Lower lobe of right lung (tissue), 2 donors: ENCODE measurements at places on chromosomes 2 and 18. TPM values are rescaled to one million over a fixed set of nuclear protein-coding genes. Genes with fewer than 3 reads are reported as not detected.

CTAGE1 gene
- not detected for total RNA-seq

- H3K27me3 ChIP-seq, result peaks cover 19% of the 10 kb centered on the region
Measured at GRCh38 chr2:109133746-109134145, 4.7 kb downstream of the SH3RF3 start.

DCDC2C gene
- total RNA-seq, result not detected

DNA sequence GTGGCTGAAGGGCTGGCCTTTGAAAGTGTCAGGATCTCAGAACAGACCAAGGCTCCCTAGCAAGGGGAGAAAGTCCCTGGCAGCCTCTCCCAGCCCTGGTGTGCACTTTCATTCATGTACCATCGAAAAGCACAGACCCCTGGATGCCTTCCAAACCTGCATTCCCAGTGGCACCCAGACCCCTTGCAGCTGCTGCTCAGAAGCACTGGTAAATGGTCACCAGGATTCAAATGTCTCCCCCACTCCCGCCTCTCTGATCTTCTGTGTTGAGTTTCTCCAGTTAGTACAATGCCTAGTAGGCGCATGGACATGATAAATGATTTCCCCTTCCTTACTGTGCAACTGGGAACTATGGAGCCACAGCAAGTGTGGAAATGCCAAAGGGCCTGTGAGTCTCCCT lies 180.0 kb downstream of the GLI2 start:
- no peak overlapping the region for H3K27ac ChIP-seq
- no peaks in the 10 kb centered on the region for H3K36me3 ChIP-seq
- H3K27me3 ChIP-seq, result peaks cover 6% of the 10 kb centered on the region
- H3K4me1 ChIP-seq, result peaks cover 46% of the 10 kb centered on the region
- H3K4me3 ChIP-seq, result no peak overlapping the region
- DNase-seq, result peak; percentile 32

CTLA4 gene
- total RNA-seq, result 0.86 TPM

GRCh38 chr2:26356111-26356510 lies 9.5 kb upstream of the ADGRF3 start:
- no peaks in the 10 kb centered on the region for H3K36me3 ChIP-seq
- no peaks in the 10 kb centered on the region for H3K4me1 ChIP-seq
- no peak overlapping the region for H3K27ac ChIP-seq
- H3K4me3 ChIP-seq, result no peak overlapping the region
- no peak for DNase-seq
- no peaks in the 10 kb centered on the region for H3K27me3 ChIP-seq

DNA sequence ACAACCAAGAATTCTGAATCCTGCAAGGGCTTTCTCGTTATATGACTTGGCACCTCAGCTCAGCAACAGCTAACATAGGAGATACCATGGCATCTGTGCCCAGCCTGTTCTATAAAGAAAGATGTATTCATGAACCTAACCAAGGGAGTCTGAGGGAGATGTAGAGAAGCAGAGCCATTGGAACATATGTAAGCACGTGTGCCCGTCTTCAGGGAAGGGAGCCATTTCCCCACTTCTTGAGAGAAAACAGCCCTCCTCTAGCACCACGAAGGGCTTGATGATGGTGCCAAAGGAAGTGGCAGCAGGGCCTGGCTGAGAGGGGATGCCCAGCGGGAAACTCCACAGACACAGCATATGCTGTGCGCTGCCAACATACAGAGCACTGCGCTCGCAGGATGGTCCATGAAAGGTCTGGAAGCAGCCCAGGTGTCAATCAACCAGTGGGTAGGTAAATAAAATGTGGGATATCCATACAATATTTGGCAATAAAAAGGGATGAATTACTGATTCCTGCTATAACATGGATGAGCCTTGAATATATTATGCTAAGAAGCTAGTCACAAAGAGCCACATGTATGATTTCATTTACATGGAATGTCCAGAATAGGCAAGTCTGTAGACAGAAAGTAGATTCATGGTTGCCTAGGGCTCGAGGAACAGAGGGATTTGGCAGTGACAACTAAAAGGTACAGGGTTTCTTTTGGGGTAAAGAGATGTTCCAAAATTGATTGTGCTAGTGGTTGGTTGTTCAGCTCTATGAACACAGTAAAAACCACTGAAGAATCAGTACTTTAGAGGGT lies 16.1 kb downstream of the TMEM247 start:
- no peaks in the 10 kb centered on the region for H3K27me3 ChIP-seq
- DNase-seq, result no peak
- peaks cover 6% of the 10 kb centered on the region for H3K4me1 ChIP-seq
- no peak overlapping the region for H3K27ac ChIP-seq
- no peak overlapping the region for H3K4me3 ChIP-seq
- no peaks in the 10 kb centered on the region for H3K36me3 ChIP-seq

DNA sequence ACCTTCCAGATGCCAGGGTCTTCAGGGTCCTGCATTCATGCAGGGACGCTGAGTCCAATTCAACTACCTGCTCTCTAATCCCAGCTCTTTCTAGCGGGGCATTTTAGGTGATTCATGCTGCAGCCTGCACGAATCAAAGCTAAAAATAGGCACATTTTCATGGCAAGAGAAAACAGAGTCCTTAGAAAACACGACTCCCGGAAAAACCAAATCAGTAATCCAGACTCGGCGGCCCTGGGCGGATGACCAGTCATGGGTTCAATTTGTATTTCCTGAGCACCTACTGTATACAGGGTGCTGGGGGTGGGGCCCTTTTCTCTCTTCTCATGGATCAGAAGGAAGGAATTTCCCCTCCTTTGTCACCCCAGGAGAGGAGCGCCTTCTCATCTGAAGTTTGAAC lies 64.4 kb downstream of the LONRF2 start:
- no peak overlapping the region for H3K27ac ChIP-seq
- H3K4me1 ChIP-seq, result peaks cover 8% of the 10 kb centered on the region
- no peaks in the 10 kb centered on the region for H3K36me3 ChIP-seq
- H3K4me3 ChIP-seq, result no peak overlapping the region
- DNase-seq, result no peak

SFTPB gene
- 12,584 TPM for total RNA-seq

DNA sequence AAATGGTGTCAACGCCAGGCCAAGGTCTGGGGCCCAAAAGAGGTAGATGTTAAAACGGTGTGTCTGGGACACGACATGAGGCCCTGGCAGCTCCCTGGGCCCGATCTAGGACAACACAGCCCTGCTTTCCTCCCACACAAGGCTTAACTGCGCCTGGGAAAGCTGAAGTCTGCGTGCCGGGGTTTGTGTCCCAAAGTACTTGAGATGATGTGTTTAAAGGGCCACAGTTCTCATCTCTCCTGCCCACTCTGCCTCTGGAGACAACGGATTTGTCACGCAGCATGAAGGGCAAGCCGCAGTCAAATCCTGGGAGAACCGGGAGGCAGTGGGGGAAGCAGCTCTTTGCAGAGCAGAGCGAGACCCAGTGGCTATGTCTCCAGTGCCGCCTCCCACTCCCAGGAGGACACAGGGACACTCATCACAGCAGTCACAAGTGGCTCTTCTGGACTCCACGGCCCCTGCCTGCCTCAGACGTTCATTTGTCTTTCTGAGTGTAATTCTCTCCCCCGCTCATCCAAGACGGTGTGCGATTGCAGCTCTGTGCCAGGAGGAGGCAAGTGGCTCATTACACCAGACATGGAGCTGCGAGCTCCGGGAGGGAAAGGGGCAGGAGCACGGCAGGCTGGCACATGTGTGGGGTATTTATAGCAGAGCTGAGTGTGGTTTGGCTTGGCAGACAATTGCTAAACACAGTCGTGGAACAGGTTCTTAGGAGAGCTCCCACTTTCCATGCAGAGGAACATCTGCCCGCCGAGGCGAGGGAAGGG lies 57.7 kb upstream of the SEMA4C start:
- H3K4me1 ChIP-seq, result peaks cover 7% of the 10 kb centered on the region
- peak; percentile 65 for DNase-seq
- H3K36me3 ChIP-seq, result no peaks in the 10 kb centered on the region

OTOF gene
- 0.35 TPM for total RNA-seq

DNA sequence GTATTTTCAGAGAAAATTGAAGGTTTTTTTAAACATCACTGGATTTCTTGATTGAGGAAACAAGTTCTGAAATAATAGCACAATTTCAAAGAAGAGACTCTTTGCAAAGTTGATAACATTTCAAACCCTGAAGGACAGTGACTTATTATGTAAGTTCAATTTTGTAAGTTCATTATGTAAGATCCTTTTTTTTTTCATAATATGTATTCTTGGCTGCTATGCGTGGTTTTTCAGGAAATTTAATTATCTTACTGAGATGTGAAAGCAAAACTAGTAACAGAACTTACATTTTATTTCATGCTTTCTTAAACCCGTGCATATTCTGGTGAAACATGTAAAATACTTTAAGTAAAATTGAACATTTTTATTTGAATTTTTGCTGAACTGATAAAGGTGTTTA lies 65.4 kb downstream of the RIF1 start:
- H3K27me3 ChIP-seq, result no peaks in the 10 kb centered on the region
- no peaks in the 10 kb centered on the region for H3K4me1 ChIP-seq
- H3K27ac ChIP-seq, result no peak overlapping the region
- DNase-seq, result no peak
- no peak overlapping the region for H3K4me3 ChIP-seq

- H3K36me3 ChIP-seq, result no peaks in the 10 kb centered on the region
- DNase-seq, result no peak
- H3K4me3 ChIP-seq, result no peak overlapping the region
Measured at GRCh38 chr2:240704651-240705050, 13.0 kb downstream of the AQP12A start.

CREG2 gene
- total RNA-seq, result not detected

- no peaks in the 10 kb centered on the region for H3K36me3 ChIP-seq
- no peak for DNase-seq
- no peaks in the 10 kb centered on the region for H3K27me3 ChIP-seq
- H3K27ac ChIP-seq, result no peak overlapping the region
- H3K4me3 ChIP-seq, result no peak overlapping the region
Measured at GRCh38 chr2:12463189-12463588, 253.5 kb upstream of the TRIB2 start.

DNA sequence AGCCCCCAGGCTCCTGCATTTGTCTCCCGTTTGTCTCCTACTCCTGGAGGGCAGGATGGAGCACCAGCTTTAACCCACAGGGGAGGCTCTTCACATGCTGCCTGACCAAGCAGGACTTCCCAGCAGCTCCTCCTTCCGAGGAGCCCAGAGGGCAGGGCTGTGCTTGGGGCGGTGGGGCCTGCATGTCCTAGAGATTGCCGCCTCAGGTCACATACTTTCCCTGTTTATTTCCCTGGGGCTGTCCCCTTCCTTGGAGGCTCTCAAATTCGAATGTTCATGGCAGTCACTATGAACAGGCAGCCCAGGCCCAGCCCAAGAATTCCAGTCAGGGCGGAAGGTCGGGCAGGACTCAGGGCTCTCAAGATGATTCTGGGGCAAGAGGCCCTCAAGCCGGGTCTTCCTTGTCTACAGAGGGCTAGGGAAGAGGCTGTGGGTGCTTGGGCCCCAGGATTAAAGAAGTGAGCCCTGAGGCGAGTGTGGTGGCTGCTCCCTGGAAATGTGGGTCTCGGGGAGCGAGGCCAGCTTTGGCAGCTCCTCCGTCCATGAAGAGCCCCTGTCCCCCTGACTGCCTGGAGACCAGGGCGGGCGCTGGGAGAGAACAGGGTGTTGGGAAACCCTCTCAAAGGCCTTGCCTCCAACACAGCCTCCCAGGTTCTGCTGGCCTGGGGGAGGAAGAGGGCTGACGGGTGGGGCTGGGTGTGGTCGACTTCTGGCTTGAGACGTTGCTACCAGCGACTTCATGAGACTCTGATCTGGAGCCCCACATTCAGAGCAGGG lies 48.9 kb upstream of the HPCAL1 start:
- no peak overlapping the region for H3K4me3 ChIP-seq
- H3K27me3 ChIP-seq, result no peaks in the 10 kb centered on the region
- H3K4me1 ChIP-seq, result peaks cover 9% of the 10 kb centered on the region
- DNase-seq, result peak; percentile 58
- no peaks in the 10 kb centered on the region for H3K36me3 ChIP-seq

DNA sequence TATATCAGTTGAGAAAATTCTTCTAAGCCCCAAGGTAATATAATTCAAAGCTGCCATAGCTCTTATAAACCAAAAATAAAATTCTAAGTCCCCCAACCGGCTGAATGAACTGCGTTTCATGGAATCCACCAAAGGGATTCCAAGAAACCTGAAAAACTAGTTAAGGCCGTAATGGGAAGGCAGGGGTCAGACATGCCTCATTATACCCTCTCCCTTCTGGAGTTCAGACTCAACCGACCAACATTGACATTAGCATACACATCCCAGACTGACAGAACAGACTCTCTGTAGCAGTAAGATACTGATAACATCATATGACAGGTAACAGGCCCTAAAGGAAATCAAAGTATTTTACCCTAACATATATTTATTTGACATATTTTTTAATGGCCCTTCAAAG lies 31.4 kb upstream of the PHLPP1 start:
- H3K27me3 ChIP-seq, result no peaks in the 10 kb centered on the region
- H3K4me3 ChIP-seq, result no peak overlapping the region
- no peak overlapping the region for H3K27ac ChIP-seq
- H3K36me3 ChIP-seq, result no peaks in the 10 kb centered on the region
- no peaks in the 10 kb centered on the region for H3K4me1 ChIP-seq

DNA sequence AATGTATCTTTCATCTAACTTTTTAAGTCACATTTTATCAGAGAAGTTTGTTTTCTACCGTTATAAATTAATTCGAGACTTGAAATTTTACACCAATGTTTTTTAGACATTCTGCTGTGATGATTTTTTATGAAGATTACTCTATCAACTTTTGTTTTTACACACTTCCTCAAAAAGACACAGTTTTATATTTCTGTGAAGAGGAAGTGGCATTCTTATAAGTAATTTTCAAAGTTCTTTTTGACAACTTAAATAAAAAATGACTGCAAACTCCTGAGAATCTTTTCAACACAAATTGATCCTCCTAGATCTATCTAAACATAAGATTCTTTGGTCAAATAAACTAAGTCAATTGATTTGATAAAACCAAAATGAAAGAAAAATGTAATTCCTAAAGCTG lies 13.7 kb downstream of the ANKRD44 start:
- no peaks in the 10 kb centered on the region for H3K27me3 ChIP-seq
- H3K27ac ChIP-seq, result peak overlapping the region; percentile 6
- H3K4me1 ChIP-seq, result peaks cover 66% of the 10 kb centered on the region
- no peak for DNase-seq

SPATA3 gene
- not detected for total RNA-seq

GRCh38 chr2:14756122-14756541 lies 123.6 kb downstream of the LRATD1 start:
- no peaks in the 10 kb centered on the region for H3K36me3 ChIP-seq
- H3K4me3 ChIP-seq, result no peak overlapping the region
- H3K4me1 ChIP-seq, result no peaks in the 10 kb centered on the region
- H3K27me3 ChIP-seq, result no peaks in the 10 kb centered on the region

GRCh38 chr2:141641462-141641861 lies 489.4 kb downstream of the LRP1B start:
- no peak overlapping the region for H3K4me3 ChIP-seq
- H3K36me3 ChIP-seq, result no peaks in the 10 kb centered on the region
- DNase-seq, result no peak
- H3K27me3 ChIP-seq, result no peaks in the 10 kb centered on the region

DNA sequence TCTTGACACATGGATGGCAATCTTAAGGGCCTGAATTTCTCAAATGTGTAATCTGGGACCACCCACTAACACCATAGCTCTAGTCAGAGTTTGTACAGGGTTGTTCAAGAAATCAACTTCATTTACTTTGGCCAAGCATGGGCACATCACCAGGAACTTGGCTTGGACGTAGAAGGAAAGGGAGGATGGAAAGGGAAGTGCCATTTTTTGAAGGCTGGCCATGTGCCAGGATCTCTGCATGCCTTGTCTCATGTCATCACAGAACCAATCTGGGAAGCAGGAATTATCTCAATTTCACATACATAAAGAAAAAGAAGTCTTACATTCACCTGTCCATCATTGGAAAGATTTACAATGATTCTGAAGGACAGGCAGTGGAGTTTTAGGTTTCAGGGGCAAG lies 128.1 kb downstream of the ANTXR1 start:
- peaks cover 4% of the 10 kb centered on the region for H3K36me3 ChIP-seq
- no peaks in the 10 kb centered on the region for H3K27me3 ChIP-seq
- no peak overlapping the region for H3K4me3 ChIP-seq
- no peak overlapping the region for H3K27ac ChIP-seq
- DNase-seq, result no peak
